Esophagus squamous epithelium (tissue), 5 donors: ENCODE measurements at places on chromosomes 3 and 15. TPM values are rescaled to one million over a fixed set of nuclear protein-coding genes. Genes with fewer than 3 reads are reported as not detected.

GRCh38 chr3:13514639-13515435, 34.1 kb upstream of the FBLN2 start:
- DNase-seq = no peak

CCDC33 gene
- total RNA-seq = not detected

- no peak for DNase-seq
Measured at GRCh38 chr3:137097386-137097785, 139.6 kb downstream of the IL20RB start.

MME gene
- 6.2 TPM for total RNA-seq

DNA sequence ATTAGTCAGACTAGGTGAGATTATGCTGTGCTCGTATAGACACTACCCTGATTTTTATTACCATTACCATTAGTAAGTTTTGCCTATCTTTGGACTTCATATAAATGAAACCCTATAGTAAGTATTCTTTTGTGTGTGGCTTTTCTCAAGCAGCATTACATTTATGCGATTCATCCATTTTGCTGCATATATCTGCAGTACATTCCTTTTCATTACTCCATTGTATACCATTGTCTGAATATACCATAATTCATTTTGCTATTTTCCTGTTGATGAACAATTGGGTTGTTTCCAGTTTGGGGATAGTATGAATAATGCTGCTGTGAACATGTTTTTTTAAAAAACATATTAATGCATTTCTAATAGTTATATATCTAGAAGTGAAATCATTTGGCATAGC, 45.3 kb downstream of the TMEM212 start:
- DNase-seq = no peak

DNA sequence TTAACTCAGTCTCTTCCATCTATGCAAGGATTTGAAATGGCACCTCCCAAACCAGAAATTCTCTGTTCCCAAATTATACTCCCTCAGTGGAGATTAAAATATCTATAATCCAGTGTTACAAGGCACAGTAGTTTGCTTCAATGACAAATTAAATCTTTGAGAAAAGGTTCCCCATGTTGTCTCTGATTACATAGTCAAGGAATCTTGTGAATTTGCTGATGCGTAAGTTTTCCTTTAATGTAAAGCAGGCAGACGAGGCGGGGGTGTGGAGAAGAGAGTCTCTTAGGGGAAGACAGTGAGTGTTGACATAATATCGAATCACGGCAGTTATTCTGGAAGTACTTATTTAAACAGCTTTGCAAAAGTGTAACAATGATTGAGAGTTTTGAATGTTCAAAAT, 236.4 kb upstream of the RARB start:
- no peak for DNase-seq

- no peak for DNase-seq
Measured at GRCh38 chr3:112350018-112350810, 17.3 kb downstream of the CD200 start.
